ENCODE measurements at places on chromosomes 12 and 14. TPM values are rescaled to one million over a fixed set of nuclear protein-coding genes. Genes with fewer than 3 reads are reported as not detected.

The CEP170B gene
- 33.2 TPM for total RNA-seq

The RHOJ gene
- not detected for total RNA-seq

The KRT2 gene
- 0.23 TPM for total RNA-seq

The PRPF39 gene
- total RNA-seq: 19.2 TPM

The ABCB9 gene
- 18.4 TPM for total RNA-seq

The CSRNP2 gene
- 23.3 TPM for total RNA-seq

- H3K27ac ChIP-seq: no peak overlapping the region
- H3K36me3 ChIP-seq: no peaks in the 10 kb centered on the region
- H3K27me3 ChIP-seq: no peaks in the 10 kb centered on the region
- no peak overlapping the region for H3K4me3 ChIP-seq
These were observed 169.5 kb downstream of the ANO4 start for GRCh38 chr12:100964028-100964427.

GRCh38 chr14:38704220-38704619, 398.8 kb downstream of the SEC23A start:
- H3K27ac ChIP-seq: no peak overlapping the region
- H3K27me3 ChIP-seq: 0 out of 2 replicates have a peak, but pooled peaks cover 4% of the 10 kb centered on the region
- no peak for DNase-seq
- no peaks in the 10 kb centered on the region for H3K4me1 ChIP-seq
- H3K36me3 ChIP-seq: no peaks in the 10 kb centered on the region
- H3K4me3 ChIP-seq: no peak overlapping the region

- peaks cover 45% of the 10 kb centered on the region for H3K4me1 ChIP-seq
- H3K4me3 ChIP-seq: no peak overlapping the region
- H3K27me3 ChIP-seq: no peaks in the 10 kb centered on the region
- H3K36me3 ChIP-seq: no peaks in the 10 kb centered on the region
- no peak overlapping the region for H3K27ac ChIP-seq
These were observed 240.3 kb downstream of the ZFP36L1 start for GRCh38 chr14:68552602-68553001.

GRCh38 chr12:87807086-87807485, 222.1 kb downstream of the C12orf50 start:
- H3K27me3 ChIP-seq: no peaks in the 10 kb centered on the region
- no peak for DNase-seq
- no peaks in the 10 kb centered on the region for H3K36me3 ChIP-seq
- H3K4me1 ChIP-seq: peaks cover 9% of the 10 kb centered on the region
- no peak overlapping the region for H3K27ac ChIP-seq

- H3K4me1 ChIP-seq: peaks cover 70% of the 10 kb centered on the region
- no peak overlapping the region for H3K4me3 ChIP-seq
These were observed 270.0 kb downstream of the EGLN3 start for GRCh38 chr14:33680873-33681272.

DNA sequence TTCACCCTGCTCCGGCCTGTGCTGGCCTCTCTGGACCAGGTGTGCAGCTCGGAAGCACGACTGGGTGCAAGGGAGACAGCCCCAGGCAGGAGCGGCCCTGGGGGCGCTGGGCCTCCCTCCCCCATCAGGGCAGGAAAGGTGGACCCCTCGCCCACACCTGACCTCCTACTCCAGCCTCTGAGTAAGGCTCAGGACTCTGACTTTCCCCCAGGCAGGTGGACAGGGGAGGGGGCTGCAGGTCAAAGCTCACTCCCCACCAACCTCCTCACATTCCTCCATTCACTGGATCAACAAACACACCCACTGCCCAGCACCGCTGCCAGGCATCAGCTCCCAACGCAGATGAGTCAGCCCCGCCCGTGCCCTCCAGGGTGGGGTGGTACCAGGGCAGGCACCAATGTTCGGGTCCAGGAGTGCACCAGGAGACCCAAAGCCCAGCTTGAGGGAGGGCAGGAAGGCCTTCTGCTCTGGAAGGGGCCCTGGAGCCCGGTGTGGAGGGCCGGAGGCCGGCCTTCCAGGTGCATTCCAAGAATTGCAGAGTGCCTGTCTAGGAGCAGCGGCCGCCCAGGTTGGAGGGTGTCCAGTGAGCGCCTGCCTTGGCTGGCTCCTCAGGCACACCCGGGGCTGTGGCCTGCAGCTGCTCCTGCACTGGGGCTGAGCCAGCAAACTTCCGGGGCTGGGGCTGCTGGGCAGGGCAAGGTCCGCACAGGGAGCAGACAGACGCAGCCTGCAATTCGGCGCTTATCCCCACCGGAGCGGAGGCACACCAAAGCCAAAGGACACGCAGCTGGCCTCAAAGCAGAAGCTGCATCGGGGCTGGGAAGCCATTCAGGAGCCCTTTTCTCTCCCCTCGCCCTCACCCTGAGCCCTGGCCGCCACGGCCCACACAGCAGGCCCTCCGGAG, 1.6 kb upstream of the INF2 start:
- H3K27ac ChIP-seq: peak overlapping the region; percentile 80
- no peaks in the 10 kb centered on the region for H3K27me3 ChIP-seq
- peaks cover 7% of the 10 kb centered on the region for H3K36me3 ChIP-seq
- H3K4me1 ChIP-seq: peaks cover 48% of the 10 kb centered on the region
- peak overlapping the region; percentile 76 for H3K4me3 ChIP-seq
- DNase-seq: peak; percentile 92

- DNase-seq: no peak
- H3K27ac ChIP-seq: no peak overlapping the region
- H3K27me3 ChIP-seq: no peaks in the 10 kb centered on the region
- no peak overlapping the region for H3K4me3 ChIP-seq
- H3K4me1 ChIP-seq: 0 out of 2 replicates have a peak, but pooled peaks cover 4% of the 10 kb centered on the region
These were observed 80.4 kb upstream of the SINHCAF start for GRCh38 chr12:31406345-31406744.

- no peaks in the 10 kb centered on the region for H3K4me1 ChIP-seq
- no peak overlapping the region for H3K27ac ChIP-seq
- DNase-seq: no peak
- peaks cover 44% of the 10 kb centered on the region for H3K27me3 ChIP-seq
- no peaks in the 10 kb centered on the region for H3K36me3 ChIP-seq
- H3K4me3 ChIP-seq: no peak overlapping the region
These were observed 26.1 kb upstream of the OR10P1 start for GRCh38 chr12:55610598-55610997.

GRCh38 chr12:65720136-65721130, 103.8 kb upstream of the HMGA2 start:
- DNase-seq: no peak
- H3K36me3 ChIP-seq: no peaks in the 10 kb centered on the region
- H3K4me3 ChIP-seq: no peak overlapping the region
- no peaks in the 10 kb centered on the region for H3K4me1 ChIP-seq
- H3K27me3 ChIP-seq: no peaks in the 10 kb centered on the region

DNA sequence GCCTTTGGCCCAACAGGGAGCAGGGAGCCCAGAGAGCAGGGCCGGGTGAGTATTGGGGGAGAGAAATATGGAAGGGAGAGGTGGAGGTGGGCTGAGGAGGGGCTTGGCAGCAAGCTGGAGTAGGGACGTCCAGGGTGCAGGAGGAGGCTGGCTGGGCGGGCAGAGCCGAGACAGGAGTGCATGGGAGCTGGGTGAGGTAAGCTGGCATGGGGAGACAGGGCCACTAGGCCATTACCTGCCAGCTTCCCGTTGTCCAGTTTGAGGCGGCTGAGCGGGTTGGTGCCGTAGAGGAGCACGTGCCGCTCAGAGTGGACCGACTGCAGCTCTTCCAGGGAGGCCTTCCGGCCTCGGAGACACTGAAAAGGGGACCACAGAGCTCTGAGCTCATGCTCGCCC, 18.3 kb downstream of the SLC48A1 start:
- H3K27me3 ChIP-seq: no peaks in the 10 kb centered on the region
- H3K36me3 ChIP-seq: peaks cover 60% of the 10 kb centered on the region
- no peak overlapping the region for H3K27ac ChIP-seq
- DNase-seq: no peak
- H3K4me1 ChIP-seq: no peaks in the 10 kb centered on the region
- no peak overlapping the region for H3K4me3 ChIP-seq

DNA sequence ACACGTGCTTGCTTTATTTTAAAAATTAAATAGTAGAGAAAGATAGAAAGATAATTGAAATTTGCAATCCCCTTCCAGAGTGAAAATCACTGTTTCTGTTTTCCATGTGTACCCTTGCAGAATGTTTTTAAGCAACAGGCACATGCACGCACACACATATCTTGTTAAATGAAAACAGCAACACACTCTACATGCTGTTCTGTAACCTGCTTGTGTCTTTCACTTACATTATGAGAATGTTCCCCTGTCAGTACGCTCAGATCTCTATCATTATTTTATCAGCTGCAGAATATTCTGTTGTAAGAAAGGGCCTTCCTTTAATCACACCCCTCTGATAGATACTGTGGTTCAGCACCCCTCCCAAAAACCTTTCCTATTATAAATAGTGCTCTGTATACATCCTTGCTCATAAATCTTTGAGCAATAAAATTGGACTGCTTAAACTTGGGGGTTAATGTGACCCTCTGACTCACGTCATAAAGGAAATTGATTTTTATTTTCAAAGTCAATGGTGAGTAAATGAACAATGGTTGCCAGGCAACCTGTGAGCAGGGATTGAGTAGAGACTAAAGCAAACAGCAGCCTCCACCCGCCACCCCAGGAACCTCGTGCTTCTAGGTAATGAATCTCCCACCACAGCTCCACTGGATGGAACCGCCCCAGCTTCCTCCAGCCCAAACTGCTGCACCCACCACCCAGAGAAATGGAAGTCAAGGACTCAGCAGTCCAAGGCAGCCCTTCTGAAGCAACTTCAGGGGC, 31.9 kb upstream of the CHGA start:
- peak; percentile 22 for DNase-seq
- H3K4me3 ChIP-seq: no peak overlapping the region
- no peaks in the 10 kb centered on the region for H3K36me3 ChIP-seq
- H3K27me3 ChIP-seq: peaks cover 13% of the 10 kb centered on the region
- H3K27ac ChIP-seq: no peak overlapping the region
- no peaks in the 10 kb centered on the region for H3K4me1 ChIP-seq

DNA sequence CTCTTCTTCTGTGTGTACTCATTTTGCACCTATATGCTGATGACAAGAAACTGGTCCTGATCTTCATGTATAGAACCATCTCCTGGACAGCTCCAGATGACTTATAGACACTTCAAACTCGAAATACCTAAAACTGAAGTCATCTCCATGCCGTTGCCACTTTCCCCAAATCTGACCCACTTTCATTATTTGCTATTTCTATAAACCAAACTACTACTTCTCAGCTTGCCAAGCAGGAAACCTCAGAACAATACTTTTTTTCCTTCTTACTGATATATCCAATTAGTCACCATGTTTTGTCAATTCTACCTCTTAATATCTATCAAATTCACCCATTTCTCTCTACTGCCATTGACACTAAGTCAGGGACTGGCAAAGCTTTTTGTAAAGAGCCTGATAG, 14.8 kb downstream of the SGPP1 start:
- DNase-seq: peak; percentile 63
- H3K27me3 ChIP-seq: no peaks in the 10 kb centered on the region
- H3K4me3 ChIP-seq: no peak overlapping the region

DNA sequence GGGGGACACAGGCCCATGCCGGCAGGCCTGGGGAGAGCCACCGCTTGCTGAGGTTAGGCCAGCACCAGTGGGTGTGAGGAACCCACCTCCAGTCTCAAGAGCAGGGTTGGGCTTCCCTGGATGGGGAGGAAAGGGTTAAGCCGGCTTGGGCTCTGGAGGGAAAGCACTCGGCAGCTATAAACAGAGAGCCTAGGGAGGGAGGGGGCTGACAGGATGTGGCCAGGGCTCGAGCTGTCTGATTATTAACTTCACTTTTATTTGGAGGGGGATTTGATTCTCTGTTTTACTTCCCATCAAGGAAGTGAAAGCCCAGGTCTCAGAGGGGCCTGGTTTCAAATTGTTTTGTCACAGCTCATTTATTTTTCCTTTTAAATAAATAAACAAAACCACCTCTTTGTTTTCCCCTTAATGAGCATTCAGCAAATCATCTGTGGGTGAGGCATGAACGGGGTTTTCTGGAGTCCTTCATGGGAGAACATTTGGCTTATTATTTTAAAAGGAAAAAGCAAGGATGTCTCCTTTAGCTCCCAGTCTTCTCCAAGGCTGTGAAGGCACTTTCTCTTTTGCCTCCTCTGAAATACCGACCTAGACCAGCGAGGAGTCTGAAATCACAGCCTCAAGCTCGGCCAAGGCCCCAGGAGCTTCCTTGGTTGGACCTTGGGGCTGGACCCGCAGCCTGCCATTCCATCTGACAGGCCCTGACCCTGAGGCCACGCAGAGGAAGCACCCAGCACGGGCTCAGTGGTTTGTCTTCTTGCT, 21.9 kb upstream of the ZFP36L1 start:
- H3K27me3 ChIP-seq: no peaks in the 10 kb centered on the region
- peaks cover 22% of the 10 kb centered on the region for H3K4me1 ChIP-seq
- peak overlapping the region; percentile 36 for H3K27ac ChIP-seq
- no peaks in the 10 kb centered on the region for H3K36me3 ChIP-seq
- peak; percentile 30 for DNase-seq

DNA sequence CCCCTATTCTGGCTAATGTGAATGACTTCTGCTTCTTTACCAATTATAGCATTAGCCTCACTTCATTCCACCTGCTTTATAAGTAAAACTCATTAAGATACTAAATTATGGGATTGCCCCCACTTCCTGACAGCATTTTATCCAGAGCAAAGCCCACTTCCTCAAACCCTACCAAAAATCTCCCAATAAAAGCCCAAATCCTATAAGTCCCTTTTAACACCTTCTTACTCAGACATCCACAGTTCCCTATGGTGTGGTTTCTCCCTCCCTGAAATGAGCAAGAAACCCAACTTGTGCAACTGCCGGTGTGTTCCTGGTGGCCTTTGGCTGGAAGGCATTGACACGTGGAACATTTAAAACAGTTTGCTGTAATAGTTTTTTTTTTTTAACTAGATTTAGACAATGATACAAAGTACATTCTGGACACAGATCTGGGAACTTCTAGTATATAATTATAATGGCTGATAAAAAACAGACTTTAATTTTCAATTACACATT, 53.1 kb downstream of the BRMS1L start:
- DNase-seq: no peak
- no peaks in the 10 kb centered on the region for H3K36me3 ChIP-seq
- H3K4me1 ChIP-seq: peaks cover 36% of the 10 kb centered on the region
- no peaks in the 10 kb centered on the region for H3K27me3 ChIP-seq
- H3K27ac ChIP-seq: peak overlapping the region; percentile 50

GRCh38 chr14:88069677-88070076, 64.7 kb downstream of the GPR65 start:
- H3K27ac ChIP-seq: no peak overlapping the region
- no peaks in the 10 kb centered on the region for H3K27me3 ChIP-seq
- H3K4me1 ChIP-seq: peaks cover 5% of the 10 kb centered on the region
- DNase-seq: no peak
- H3K36me3 ChIP-seq: no peaks in the 10 kb centered on the region

- H3K4me1 ChIP-seq: peaks cover 52% of the 10 kb centered on the region
- H3K36me3 ChIP-seq: peaks cover 78% of the 10 kb centered on the region
- no peaks in the 10 kb centered on the region for H3K27me3 ChIP-seq
- DNase-seq: peak; percentile 48
These were observed 56.9 kb downstream of the HSP90AA1 start for GRCh38 chr14:102029956-102030355.

GRCh38 chr14:100111931-100112704, 46.9 kb downstream of the EVL start:
- H3K4me3 ChIP-seq: no peak overlapping the region
- H3K36me3 ChIP-seq: no peaks in the 10 kb centered on the region
- H3K27ac ChIP-seq: no peak overlapping the region
- H3K27me3 ChIP-seq: no peaks in the 10 kb centered on the region

GRCh38 chr12:26937443-26937862, 328 bp downstream of the INTS13 start:
- peaks cover 14% of the 10 kb centered on the region for H3K36me3 ChIP-seq
- DNase-seq: peak; percentile 17
- H3K4me3 ChIP-seq: peak overlapping the region; percentile 76
- no peaks in the 10 kb centered on the region for H3K27me3 ChIP-seq

- no peaks in the 10 kb centered on the region for H3K4me1 ChIP-seq
- H3K36me3 ChIP-seq: no peaks in the 10 kb centered on the region
- no peak overlapping the region for H3K27ac ChIP-seq
- H3K4me3 ChIP-seq: no peak overlapping the region
These were observed 349.0 kb downstream of the GLT1D1 start for GRCh38 chr12:129202109-129202814.

- H3K36me3 ChIP-seq: peaks cover 12% of the 10 kb centered on the region
- H3K4me3 ChIP-seq: no peak overlapping the region
- H3K4me1 ChIP-seq: peaks cover 12% of the 10 kb centered on the region
These were observed 21.8 kb downstream of the FUT8 start for GRCh38 chr14:65434216-65434850.

Data from PC-3 (cell line).